ENCODE measurements at places on chromosomes 6 and 20. TPM values are rescaled to one million over a fixed set of nuclear protein-coding genes. Genes with fewer than 3 reads are reported as not detected.

- no peak for DNase-seq
These were observed 7.3 kb downstream of the STK38 start for GRCh38 chr6:36539814-36540568.

- peak; percentile 1 for DNase-seq
These were observed 731.6 kb upstream of the MMS22L start for GRCh38 chr6:98014442-98015201.

GRCh38 chr6:61887423-61887822 lies 398.6 kb downstream of the KHDRBS2 start:
- DNase-seq, result no peak

DNA sequence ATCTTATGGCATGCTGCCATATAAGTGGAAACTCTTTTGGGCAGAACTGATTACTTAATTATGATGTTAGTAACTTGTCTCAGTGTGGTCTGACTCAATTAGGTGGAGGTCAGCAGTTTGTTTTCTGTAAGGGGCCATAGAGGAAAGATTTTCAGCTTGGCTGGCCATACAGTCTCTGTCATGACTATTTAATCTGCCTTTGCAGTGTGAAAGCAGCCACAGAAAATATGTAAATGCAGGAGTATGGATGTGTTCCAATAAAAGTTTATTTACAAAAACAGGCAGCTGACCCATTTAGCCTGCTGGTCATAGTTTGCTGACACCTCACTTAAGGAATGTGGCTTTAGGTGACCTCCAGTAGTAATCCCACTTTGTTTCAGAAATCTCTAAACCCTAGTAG lies 700.7 kb downstream of the EPM2A start:
- no peak for DNase-seq

DNA sequence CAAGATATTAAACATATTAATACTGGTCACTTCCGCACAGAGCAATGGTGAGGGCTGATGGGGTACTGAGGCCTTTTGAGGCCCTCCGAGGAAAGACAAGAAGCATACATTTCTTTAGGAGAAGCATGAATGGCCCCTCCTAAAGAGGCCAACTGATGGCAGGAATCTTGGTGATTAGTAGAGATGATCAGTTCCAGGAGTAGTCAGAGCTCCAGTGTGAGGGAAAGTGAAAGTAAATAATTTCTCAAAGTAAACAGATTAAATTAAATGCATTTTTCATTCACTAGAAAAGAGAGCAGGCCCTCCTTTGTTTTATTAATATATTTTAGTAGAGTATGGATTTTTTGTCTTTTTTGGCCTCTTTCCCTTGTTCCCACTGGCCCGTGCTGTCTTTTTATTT lies 38.2 kb downstream of the NOX3 start:
- DNase-seq, result no peak

DNA sequence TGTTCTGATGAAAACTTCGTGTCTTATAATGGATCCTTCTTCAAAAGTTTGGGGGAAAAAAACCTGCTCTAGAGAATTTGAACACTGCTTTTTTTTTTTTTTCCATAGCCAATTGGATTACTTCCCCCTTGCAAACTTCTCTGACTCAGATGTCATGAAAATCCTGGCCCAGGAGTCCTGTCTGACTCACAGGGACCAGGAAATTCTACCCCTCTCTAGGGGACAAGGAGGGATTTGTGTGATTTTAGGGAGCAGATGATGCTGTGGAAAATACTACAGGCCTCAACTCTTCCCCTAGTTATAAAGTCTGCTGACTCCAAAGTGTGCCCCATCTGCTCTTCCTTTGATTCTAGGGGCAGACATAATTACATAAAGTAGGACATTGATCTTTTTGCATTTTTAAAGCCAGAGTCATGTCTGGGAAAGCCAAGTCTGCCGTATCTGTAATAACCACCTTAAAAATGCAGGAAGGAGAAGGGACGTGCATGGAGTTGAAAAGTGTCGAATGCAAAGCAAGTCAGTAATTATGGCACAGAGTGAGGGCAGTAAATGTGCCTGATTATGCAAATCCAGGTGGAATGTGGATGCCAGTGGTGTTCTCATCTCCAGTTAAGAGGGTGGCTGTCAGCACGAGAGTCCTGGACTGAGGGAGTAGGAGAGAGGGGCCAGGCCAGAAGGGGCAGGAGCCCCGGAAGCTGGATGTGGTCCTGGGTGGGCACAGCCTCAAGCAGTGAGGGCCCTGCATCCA lies 144.3 kb upstream of the SULF2 start:
- DNase-seq, result peak; percentile 74

- DNase-seq, result peak; percentile 96
These were observed 171.7 kb upstream of the CCN2 start for GRCh38 chr6:132122871-132123270.

DNA sequence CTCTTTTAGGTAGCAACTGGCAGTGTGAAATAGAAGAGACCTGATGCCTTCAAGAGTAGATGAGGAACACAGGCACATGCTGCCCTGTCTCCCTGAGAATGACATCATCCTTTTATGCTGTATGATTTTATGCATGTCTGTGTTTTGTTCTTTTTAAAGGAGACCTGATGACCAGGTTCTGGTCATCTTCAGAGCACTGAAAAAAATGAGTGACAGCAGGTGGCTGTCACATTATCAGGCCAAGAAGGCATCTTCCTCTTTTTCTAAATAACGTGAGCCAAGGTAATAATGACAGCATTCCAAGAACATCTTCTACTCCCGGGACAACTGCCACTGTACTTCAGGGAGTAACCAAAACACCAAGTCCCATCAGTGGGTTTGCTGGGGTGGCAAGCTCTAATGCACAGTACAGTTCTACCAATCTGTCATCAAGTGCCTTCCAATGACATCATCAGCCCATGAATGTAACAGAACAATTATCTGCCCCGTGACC lies 28.9 kb downstream of the CNKSR3 start:
- no peak for DNase-seq

The POFUT1 gene
- 42.7 TPM for total RNA-seq

- DNase-seq, result no peak
These were observed 77.7 kb downstream of the GRM1 start for GRCh38 chr6:146106532-146106931.

DNA sequence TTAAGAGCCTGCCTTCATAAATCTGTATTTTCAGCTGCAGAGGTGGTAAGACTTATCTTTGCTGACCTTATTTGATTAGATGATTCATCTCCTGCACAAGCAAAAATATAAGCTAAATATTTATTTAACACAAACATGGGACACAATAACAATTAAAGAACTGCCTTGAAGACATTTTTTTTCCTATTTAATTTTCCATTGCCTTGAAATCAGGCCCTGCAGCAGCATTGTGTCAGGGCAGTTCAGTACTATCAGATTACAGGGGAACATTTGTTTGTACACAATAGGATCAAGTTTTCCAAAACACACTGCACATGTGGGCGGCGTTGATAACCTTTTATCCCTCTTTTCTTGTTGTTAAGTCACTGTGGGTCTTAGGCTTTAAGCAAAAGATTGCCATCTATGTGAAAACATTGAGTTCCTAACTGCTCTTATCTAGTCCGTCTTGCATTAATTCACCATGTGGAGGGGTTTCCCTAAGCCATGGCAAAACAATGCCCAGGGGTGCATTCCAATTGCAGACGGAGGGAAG lies 7.4 kb downstream of the ADGRF5 start:
- DNase-seq, result no peak

The GPX5 gene
- total RNA-seq, result not detected

GRCh38 chr6:112660626-112661025 lies 313.5 kb downstream of the RFPL4B start:
- no peak for DNase-seq

The DCDC2 gene
- not detected for total RNA-seq

DNA sequence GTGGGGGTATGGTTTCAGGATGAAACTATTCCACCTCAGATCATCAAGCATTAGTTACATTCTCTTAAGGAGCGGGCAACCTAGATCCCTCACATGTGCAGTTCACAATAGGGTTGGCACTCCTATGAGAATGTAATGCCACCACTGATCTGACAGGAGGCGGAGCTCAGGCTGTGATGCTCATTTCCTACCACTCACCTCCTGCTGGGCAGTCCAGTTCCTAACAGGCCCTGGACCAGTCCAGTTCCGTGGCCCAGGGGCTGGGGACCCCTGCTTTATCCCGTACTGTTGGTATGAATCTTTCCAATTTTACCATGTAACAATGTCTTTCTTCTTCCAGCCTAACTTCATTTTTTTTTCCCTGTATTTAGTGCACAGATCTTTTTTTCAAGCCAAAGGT lies 94.9 kb downstream of the OGFRL1 start:
- no peak for DNase-seq

DNA sequence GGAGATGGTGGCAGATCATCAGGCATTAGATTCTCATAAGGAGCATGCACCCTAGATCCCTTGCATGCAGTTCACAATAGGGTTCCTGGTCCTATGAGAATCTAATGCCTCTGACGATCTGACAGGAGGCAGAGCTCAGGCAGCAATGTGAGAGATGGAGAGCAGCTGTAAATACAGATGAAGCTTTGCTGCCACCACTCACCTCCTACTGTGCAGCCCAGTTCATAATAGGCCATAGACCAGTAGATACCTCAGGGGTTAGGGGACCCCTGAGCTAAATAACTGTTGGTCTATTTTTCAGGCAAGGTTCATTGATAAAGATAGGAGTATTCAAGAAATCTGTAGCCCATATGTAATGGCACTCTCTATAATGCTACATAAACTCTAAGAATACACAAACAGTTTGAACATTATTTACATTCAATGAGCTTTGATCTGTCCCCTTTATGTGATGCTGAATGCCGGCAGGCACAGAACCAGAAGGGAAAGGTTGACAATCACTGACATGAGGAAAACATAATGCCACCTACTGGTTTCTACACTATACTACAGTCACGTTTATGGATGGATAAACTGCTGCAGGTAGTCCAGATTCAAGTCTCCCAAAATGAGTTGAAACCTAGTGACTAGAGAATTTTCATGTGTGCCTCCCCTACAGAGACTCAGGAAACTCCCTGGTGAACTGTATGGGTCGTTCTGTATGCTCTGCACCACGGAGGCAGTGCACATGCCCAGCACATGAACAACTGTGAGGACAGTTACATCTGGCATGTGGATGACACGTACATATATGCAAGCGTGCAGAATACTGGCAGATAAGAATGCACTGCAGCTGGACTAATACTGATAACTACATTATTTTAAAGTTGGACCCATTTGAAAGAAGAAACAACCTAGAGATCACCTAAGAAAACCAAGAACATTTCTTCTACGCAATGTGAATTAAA lies 72.0 kb downstream of the DST start:
- DNase-seq, result no peak

- no peak for DNase-seq
These were observed 480.7 kb downstream of the HTR1B start for GRCh38 chr6:76982476-76983199.

The VGLL2 gene
- not detected for total RNA-seq

GRCh38 chr6:151633526-151634335 lies 139.9 kb downstream of the CCDC170 start:
- DNase-seq, result no peak

The TFAP2C gene
- total RNA-seq, result 1.6 TPM

DNA sequence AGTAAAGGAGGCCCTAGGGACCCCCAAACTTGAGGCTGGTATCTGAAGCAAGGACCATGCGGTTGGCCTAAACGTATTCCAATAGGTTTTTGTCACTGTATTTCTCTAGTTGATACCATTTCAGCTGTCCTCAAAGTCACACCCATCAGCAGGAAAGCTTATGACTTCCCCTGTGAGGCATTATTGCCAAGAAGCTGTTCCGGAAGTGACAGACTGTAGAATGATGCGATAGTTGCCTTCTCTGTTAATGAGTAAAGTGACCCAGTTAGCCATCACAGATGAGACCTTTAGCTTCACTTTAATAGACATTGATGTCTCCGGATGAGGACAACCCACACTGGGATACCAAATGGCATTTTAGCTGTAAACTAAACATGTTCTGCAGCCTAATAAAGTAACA lies 147.9 kb downstream of the RNGTT start:
- DNase-seq, result no peak

The FAXC gene
- 22.3 TPM for total RNA-seq

DNA sequence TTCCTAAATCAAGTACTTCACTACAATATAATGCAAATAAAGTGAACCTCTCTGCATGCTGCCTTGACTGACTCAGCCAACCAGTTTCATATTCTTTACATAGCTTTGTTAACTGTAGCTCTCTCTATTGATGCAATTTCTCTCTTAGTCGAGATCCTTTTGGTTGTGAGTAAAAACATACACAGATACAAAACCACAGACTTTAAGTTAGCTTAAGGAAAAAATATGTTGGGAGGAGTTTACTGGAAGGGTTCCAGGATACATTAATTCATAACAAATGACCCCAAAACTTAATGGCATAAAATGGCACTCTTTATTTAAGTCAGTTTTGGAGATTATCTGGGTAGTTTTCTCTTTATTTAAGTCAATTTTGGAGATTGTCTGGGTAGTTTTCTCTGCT lies 15.7 kb downstream of the HTR1E start:
- DNase-seq, result no peak

DNA sequence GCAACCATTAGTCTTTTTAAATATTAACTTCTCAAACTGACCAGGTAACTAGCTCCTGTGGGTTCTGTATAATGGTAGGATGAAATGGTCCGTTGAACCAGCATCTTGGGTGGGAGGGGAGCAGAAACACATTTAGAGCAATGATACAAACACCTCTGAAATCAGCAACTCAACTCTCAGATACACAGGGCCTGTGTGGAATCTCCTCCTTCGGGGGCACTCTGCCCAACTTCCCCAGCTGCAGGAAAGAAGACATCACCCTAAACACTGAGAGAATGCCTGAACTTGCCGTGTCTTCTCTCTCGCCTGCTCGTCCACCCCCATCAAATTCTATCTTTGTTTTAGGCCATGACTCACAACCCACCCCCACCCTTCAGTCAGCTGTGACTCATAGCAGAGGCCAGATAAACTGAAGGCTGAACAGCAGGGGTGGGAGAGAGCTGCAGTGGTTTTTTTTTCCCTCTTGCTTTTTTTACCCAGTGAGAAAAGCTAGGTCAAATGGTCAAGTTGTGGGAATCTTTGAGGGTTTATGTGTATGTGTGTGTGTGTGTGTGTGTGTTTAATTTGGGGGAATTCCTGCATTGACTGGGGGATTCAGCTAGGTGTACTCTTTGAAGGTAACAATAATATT lies 593.4 kb upstream of the JAG1 start:
- peak; percentile 88 for DNase-seq

- no peak for DNase-seq
These were observed 22.5 kb upstream of the TAGAP start for GRCh38 chr6:159067334-159067733.

DNA sequence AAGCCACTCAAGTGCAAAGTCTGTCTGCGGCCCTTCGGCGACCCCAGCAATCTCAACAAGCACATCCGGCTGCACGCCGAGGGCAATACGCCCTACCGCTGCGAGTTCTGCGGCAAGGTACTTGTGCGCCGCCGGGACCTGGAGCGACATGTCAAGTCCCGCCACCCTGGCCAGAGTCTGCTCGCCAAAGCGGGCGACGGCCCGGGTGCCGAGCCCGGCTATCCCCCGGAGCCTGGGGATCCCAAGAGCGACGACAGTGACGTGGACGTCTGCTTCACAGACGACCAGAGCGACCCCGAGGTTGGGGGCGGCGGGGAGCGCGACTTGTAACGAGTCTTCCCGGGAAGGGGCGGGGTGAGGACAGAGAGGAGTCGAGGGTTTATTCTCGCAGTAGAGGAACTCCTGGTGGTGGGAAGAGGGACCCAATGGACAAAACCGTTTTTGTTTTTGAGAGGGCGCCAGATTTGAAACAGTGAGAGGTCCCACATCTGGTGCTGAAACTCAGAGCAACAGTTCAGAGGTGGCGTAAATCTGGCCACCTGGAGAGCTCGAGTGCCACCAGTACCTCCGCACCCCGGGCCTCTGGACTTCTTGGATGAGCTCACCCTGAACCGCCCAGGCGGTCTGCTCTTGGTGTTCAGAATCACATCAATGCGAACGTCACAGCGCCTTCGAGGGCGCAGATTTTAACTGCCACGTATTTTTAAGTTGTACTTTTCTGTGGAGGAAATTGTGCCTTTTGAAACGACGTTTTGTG lies 8.0 kb downstream of the PRDM13 start:
- peak; percentile 18 for DNase-seq

The ULBP3 gene
- 2.9 TPM for total RNA-seq
